ENCODE measurements at places on chromosomes 7 and 10.

DNA sequence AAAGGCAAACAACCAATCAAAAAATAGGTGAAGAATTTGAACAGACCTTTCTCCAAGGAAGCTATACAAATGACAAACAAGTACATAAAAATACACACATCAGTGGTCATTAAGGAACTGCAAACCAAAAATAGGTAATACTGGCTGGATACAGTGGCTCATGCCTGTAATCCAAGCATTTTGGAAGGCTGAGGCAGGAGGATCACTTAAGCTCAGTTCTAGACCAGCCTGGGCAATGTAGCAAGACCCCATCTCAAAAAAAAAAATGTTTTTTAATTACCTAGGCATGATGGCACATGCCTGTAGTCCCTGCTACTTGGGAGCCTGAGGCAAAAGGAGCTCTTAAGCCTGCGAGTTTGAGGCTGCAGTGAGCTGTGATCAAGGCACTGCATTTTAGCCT is 19.3 kb downstream of the CDCA7L start:
- no peak for DNase-seq

GRCh38 chr7:90472805-90473540 is 3.5 kb downstream of the PTTG1IP2 start:
- DNase-seq: no peak

- no peak for DNase-seq
Observed at GRCh38 chr7:93955304-93955703, 33.8 kb downstream of the GNG11 start.

- DNase-seq: no peak
Observed at GRCh38 chr10:97207131-97207530, 21.4 kb upstream of the SLIT1 start.

DNA sequence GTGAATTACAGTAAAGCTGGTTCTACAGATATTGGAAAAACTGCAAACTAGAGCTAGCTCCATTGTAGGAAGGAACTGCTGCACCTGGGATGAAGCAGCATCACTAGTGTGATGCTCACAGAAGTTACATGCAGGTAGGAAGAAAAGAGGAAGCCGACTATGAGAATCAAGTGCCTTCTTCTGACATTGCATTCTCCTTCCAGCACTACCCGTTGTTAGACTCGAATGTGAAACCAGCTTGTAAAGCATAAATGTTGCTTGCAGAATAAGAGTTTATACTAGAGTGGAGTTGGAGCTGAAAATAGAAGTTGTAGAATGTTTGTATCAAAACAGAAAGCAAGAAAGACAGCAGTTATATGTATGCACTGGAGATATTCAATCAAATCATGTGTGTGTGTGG is 49.9 kb downstream of the TRIM24 start:
- no peak for DNase-seq

GRCh38 chr7:84161398-84161797 is 33.2 kb downstream of the SEMA3A start:
- no peak for DNase-seq

DNA sequence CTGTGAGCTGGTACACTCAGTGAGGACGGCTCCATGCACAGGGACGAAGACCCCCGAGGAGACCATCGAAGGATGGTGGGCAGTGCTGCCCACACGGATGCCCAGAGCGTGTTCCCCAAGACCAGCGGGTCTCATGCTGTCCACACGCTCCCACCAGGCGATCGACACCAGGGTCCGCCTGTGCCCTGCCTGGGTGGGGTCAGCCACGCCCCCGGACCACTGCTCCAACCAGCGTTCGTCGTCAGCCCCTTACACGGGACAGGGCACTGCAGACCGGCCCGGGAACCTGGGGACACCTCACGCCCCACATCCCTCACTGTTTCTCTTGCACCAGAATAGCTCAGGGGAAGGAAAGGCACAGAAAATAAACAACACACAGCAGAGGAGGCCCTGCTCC is 223.5 kb downstream of the DNAJB6 start:
- DNase-seq: no peak

- DNase-seq: no peak
Observed at GRCh38 chr10:19518632-19519031, 297.6 kb upstream of the PLXDC2 start.

DNA sequence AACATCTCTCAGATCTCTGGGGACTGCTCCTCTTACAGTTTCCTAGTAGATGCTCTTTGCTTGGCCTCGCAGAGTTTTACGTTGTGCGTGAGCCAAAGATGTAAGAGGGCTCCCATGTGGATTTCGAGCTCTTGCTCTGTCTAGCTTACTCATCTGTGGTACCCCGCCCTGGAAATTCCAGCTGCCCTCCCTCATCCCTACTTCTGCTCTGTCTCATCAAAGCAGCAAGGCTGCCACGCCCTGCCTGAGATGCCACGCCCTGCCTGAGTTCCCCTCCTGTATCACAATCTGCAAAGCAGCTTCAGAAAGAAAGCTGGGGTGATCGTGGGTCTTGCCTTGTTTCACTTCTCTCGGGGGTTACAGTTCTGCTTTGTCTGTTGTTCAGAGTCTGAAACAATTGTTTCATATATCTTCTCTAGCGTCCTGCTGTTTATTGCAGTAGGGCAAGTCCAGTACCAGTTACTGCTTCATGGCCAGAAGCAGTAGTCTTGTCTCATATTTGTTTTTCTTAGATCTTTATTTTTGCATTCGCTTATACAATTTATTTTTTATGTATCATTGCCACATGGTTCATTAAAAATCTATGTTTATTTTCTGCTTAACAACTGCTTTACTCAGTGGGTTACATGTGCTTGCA is 36.1 kb upstream of the CCNY start:
- DNase-seq: no peak
